ENCODE measurements at places on chromosomes 11 and 22.

GRCh38 chr22:41713004-41713403 is 13.7 kb downstream of the MEI1 start:
- H3K4me1 ChIP-seq: no peaks in the 10 kb centered on the region
- no peaks in the 10 kb centered on the region for H3K36me3 ChIP-seq
- no peak overlapping the region for H3K4me3 ChIP-seq
- no peak overlapping the region for H3K27ac ChIP-seq

- H3K36me3 ChIP-seq: no peaks in the 10 kb centered on the region
- no peaks in the 10 kb centered on the region for H3K27me3 ChIP-seq
- no peak overlapping the region for H3K27ac ChIP-seq
- H3K4me3 ChIP-seq: no peak overlapping the region
- no peaks in the 10 kb centered on the region for H3K4me1 ChIP-seq
Measured at GRCh38 chr11:82527081-82527584, 206.5 kb downstream of the FAM181B start.

DNA sequence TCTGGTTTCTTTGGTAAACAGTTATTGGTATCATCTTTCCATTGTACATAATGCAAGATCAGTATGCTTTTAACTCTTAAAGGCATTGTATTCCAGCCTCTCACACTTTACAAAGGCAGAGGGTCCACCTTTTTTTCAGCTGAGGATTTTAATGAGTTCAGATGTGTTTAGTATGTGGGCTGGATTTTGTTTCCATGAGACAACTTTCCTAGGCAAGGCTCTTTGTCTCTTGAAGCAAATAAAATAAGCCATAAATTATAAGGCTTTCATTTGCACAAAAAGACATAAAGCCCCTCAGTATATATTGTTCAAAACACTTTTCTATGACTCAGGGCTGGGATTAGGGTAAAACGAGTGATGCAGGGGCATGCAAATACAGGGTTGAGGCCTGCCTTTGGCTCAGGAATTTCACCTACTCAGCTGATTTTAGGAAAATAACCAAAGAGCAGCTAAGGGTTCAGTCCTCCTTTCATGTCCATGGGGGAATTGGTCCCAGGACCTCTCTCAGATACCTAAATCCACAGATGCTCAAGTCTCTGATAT is 7.6 kb downstream of the MMP20 start:
- DNase-seq: no peak
- no peak overlapping the region for H3K4me3 ChIP-seq
- H3K36me3 ChIP-seq: no peaks in the 10 kb centered on the region
- no peak overlapping the region for H3K27ac ChIP-seq
- peaks cover 11% of the 10 kb centered on the region for H3K27me3 ChIP-seq

DNA sequence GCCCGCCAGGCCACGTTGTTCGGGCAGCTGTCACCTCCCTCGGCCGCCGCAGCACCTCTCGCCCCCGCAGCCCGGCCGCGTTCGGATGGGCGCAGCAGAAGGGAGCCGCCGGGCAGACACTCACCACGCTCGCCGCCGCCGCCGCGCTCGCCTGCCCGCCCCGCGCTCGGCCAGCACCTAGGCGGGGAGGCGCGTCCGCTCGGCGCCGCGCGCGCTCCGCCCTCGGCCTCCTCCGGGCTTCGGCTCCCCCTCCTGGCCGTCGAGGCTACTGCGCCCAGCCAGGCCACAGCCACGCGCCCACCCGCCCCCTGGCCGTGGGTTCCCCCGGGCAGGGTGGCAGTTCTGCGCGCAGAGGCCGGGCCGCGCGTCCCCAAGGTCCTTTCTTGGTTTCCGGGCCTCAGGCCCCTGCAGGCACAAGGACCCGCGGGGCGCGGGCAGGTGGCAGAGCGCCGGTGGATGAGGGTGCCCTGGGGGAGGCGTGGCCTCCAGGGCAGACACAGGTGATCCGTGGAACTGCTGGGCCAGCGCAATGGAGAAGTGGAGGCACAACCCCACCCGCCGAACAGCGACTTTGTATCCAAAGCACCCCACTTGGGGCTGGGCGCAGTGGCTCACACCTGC is at the start of gene SLC25A22:
Gene SLC25A22, minus strand, starts transcription at position 189 of the 621 bp plus-strand sequence. CDS start 3,275 bp downstream, outside the sequence.
- H3K36me3 ChIP-seq: peaks cover 2% of the 10 kb centered on the region
- H3K27me3 ChIP-seq: no peaks in the 10 kb centered on the region
- peak within 1 kb of the TSS; percentile 78 for H3K27ac ChIP-seq
- DNase-seq: peak; percentile 93
- peaks cover 17% of the 10 kb centered on the region for H3K4me1 ChIP-seq

DNA sequence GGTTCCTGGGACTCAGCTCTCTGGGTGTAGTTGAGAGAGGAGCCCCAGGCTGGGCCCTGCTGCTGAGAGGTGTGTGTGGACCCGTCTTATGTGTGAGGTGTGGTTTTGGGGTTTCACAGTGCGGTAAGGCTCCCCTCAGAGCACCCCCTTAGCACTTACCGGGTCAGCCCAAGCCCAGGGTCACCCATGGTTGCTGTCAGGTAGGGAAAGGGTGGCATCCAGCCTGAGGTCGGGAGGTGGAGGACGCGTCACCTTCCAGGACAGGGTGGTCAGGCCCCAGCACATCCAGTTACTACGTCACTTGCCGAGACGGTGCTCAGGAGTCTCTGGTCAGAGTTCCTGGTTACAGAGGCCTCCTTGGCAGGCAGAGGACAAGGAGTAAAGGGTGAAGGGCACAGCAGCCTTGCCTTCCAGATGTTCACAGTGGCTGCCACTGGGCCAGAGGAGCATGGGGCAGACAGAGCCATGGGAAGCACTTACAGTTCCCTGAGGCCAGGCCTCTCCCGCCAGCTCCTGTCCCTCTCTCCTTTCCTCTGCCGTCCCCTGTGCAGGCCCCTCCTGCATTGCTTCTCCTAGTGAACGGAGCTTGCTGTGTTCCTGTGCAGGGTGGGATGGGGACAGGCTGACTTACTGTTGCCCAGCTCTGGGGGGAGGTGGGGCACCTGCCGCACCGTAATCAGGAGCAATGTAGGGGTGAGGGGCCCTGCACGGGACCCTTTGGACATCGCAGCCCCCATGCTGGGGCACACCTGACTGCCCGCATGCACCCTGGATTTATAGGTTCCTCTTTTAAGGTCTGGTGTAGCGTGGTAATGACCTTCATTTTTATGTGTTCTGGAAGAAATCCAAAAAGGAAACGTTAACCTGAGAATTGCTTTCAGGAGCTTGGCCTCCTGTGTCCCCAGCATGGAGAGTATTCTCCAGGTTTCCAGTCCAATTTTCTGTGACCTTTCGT is 285.9 kb downstream of the TBC1D22A start:
- no peak overlapping the region for H3K27ac ChIP-seq
- no peak for DNase-seq
- no peaks in the 10 kb centered on the region for H3K36me3 ChIP-seq
- H3K4me3 ChIP-seq: no peak overlapping the region
- peaks cover 28% of the 10 kb centered on the region for H3K4me1 ChIP-seq
- no peaks in the 10 kb centered on the region for H3K27me3 ChIP-seq

- peak overlapping the region; percentile 100 for H3K27ac ChIP-seq
- no peaks in the 10 kb centered on the region for H3K27me3 ChIP-seq
- H3K4me1 ChIP-seq: peaks cover 75% of the 10 kb centered on the region
Measured at GRCh38 chr11:93735627-93736026, 5.7 kb downstream of the TAF1D start.

DNA sequence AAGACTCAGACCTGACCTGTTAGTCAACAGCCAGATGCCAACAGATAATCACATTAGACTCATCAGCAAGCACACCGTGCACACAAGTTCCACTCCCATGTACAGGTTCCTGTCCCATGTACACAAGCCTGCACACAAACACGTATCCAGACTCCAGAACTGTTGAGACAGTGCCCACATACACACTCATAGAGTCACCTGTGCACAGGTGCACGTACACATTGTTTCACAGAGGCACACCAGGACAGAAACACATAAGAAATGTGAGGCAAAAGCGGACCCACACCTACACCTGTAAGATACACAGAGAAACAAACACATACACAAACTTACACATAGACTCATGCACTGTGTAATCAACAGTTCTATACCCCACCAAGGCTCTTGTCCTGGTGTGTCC is 2.7 kb upstream of the ZNF74 start:
- peaks cover 15% of the 10 kb centered on the region for H3K4me1 ChIP-seq
- no peak overlapping the region for H3K4me3 ChIP-seq
- no peak overlapping the region for H3K27ac ChIP-seq
- DNase-seq: no peak
- H3K27me3 ChIP-seq: no peaks in the 10 kb centered on the region
- H3K36me3 ChIP-seq: no peaks in the 10 kb centered on the region

DNA sequence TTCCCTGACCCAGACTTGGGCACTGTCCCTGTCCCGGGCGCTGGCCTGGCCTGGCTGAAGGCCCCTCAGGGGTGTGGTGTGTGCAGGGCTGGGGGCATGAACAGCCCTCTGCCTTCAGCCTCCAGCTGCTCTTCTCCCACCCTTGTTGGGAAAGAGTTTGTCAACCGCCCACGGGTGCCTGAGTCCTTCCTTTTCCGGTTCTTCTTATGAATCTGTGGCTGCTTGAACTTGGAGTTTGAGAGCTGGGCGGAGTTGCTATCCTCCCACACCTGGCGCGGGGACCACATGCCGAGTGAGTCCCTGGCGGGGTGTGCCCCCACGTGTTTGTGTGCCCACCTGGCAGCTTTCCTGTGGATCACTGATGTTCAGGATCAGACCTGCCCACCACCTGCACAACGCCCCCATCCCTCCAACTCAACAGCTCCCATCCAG is 13.4 kb downstream of the NFAM1 start:
- no peaks in the 10 kb centered on the region for H3K4me1 ChIP-seq
- H3K27ac ChIP-seq: no peak overlapping the region
- H3K27me3 ChIP-seq: no peaks in the 10 kb centered on the region
- no peak for DNase-seq
- H3K36me3 ChIP-seq: no peaks in the 10 kb centered on the region

DNA sequence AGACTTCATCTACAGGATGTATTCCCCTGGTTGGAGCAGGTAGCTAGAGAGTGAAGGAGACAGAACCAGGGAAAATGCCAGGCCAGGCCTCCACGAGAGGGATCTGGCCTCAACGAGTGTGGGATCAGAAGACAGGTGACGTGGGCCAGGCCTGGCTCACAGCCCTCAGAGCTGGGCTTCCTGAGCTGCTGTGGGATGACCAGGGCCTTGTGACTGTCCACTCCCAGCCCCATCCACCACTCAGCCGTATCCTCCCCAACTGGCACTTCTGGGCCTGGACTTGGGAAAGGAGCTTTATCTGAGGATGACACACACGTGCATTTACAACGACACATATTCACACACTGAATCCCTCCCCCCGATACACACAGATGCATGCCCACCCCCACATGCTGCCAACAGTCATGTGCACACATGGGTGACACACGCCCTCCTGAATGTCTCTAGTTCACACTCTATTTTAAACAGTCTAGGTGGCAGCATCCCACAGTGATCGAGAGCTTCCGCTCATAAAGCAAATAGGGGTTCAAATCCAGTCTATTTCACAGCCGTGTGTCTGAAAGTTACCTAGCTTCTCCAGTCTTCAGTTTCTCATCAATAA is 93.1 kb downstream of the TP53I11 start:
- no peak for DNase-seq
- no peak overlapping the region for H3K4me3 ChIP-seq
- peaks cover 46% of the 10 kb centered on the region for H3K4me1 ChIP-seq
- no peak overlapping the region for H3K27ac ChIP-seq
- H3K36me3 ChIP-seq: no peaks in the 10 kb centered on the region

- H3K36me3 ChIP-seq: no peaks in the 10 kb centered on the region
- H3K4me1 ChIP-seq: no peaks in the 10 kb centered on the region
- peaks cover 29% of the 10 kb centered on the region for H3K27me3 ChIP-seq
- H3K4me3 ChIP-seq: no peak overlapping the region
Measured at GRCh38 chr11:45761659-45762058, 43.3 kb upstream of the SLC35C1 start.

GRCh38 chr11:74434528-74434927 is 32.8 kb downstream of the KCNE3 start:
- H3K4me3 ChIP-seq: no peak overlapping the region
- H3K27me3 ChIP-seq: no peaks in the 10 kb centered on the region
- H3K4me1 ChIP-seq: no peaks in the 10 kb centered on the region
- peaks cover 3% of the 10 kb centered on the region for H3K36me3 ChIP-seq

DNA sequence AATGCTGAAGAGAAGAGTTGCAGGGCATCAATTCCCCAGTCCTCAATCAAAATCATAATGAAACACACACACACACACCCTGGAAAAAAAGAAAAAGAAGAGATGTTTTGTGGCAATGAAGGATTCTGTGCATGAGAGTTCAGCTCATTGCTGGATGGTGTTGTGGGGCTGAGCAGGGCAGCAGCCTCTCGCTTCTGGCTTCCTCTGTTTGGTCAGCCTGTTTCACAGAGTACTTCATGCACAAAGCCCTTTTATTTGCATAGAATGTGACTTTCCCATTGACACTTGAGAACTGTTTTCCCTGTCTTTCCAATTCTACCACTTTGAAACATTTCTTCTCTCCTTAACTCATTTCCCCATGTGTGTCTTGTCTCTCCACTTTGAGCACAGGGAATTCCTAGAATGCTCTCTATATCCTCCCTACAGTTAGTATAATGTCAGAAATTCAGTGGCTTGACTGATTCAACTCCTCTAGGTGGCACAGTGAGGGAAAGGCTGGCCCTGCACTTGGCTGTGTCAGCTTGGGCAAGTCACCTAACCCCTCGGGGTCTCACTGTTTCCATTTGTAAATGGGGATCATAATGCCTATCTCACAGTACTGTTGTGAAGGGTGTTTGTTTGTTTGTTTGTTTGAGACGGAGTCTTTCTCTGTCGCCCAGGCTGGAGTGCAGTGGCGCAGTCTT is 25.4 kb upstream of the BSX start:
- no peak overlapping the region for H3K27ac ChIP-seq
- no peak for DNase-seq
- H3K36me3 ChIP-seq: no peaks in the 10 kb centered on the region

DNA sequence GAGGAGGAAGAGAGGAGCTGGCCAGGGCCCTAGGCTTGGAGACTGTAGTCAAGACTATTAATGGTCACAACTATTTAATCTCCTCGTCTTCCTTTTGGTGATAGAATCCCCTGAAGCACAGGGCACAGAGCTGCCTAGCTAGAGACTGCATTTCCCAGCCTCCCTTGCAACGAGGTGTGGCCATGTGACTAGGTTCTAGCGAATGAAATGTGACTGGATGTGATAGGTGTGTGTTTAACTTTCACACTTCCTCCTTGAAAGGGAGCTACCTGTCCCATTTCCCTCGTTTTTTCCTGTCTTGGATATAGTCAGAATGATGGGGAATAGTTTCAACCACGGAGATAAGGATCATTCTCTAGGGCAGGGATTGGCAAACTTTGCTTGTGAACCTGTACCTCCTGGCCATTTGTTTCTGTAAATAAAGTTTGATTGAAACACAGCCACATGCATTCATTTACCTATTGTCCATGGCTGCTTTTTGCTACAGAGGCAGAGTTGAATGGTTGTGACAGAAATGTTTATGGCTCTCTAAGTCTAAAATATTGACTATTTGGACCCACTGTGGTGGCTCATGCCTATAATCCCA is 313.5 kb downstream of the MIAT start:
- H3K27me3 ChIP-seq: peaks cover 6% of the 10 kb centered on the region
- DNase-seq: no peak
- H3K4me3 ChIP-seq: no peak overlapping the region
- no peak overlapping the region for H3K27ac ChIP-seq
- H3K36me3 ChIP-seq: no peaks in the 10 kb centered on the region

- H3K4me3 ChIP-seq: no peak overlapping the region
- no peak overlapping the region for H3K27ac ChIP-seq
- no peaks in the 10 kb centered on the region for H3K36me3 ChIP-seq
- DNase-seq: no peak
- H3K4me1 ChIP-seq: no peaks in the 10 kb centered on the region
Measured at GRCh38 chr11:32053151-32053888, 37.6 kb upstream of the RCN1 start.
